ENCODE measurements at places on chromosomes 6 and 20.

DNA sequence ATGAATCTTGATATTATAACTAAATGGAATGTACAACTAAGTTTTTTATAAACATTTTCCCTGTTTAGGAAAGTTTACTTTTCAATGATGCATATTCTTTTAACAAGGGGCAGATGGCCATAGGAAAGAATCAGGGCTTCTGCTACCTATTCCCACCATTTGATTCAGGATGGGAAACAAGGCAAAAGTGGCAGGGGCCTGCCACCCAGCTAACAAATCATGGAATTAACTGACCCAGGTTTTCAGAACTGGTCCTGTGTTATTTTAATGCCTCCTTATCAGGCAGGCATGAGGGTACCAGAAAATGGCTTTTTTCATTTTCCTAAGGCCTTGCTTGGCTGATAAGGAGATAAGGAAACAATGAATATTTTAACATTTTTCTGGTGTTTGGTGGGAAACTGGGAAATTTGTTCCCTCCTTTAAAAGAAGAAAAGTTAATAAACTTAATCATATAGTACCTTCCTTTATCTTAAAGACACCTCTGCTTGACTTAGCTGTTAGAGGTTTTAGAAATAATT is 6.7 kb downstream of the POU3F2 start:
- no peak for DNase-seq

- DNase-seq: no peak
Observed at GRCh38 chr6:3376893-3377535, 79.8 kb downstream of the SLC22A23 start.

DNA sequence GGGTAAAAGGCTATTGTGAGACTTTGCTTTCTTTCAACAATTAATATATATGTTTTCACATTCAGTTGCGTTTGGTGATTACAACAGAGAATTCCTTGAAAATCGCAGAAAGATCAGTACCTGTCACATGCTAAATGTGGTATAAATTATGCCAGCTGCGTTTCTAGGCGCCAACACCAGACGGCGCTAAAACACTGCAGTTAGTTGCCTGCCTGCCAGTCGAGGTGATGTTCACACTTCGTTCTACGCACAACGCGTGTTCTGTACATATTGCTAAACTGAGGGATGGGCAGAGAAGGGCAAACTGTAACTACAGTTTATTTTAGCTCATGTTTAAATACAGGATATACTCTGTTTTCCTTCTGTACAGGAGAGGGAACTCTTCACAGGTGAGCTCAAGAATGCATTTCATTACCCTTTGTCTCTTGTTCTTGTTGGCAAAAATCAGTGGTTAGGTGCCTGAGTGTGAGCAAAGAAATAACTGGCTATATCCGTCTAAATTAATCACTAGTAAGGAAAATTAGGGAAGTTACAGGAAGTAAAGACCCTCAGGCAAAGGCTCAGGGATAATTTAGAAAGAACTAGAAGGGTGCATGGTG is 100.1 kb upstream of the RGS17 start:
- DNase-seq: no peak

- no peak for DNase-seq
Observed at GRCh38 chr6:169184419-169184818, 69.2 kb downstream of the THBS2 start.

- no peak for DNase-seq
Observed at GRCh38 chr20:13396022-13396421, 174.9 kb downstream of the ISM1 start.

Data from activated naive CD4-positive, alpha-beta T cell (primary cell).